A549 treated with GW870086 at 1 μM for 4 hours (cell line): ENCODE measurements at places on chromosomes 5 and 9. TPM values are rescaled to one million over a fixed set of nuclear protein-coding genes. Genes with fewer than 3 reads are reported as not detected.

Gene CTXN3
- not detected in 5 replicates for total RNA-seq

Gene ZNF622
- total RNA-seq = 57.3 to 62.3 TPM (median 60.5 TPM) in 5 replicates

Gene OR1N2
- total RNA-seq = not detected in 5 replicates

Gene PTGS1
- total RNA-seq = 1.0 to 1.8 TPM (median 1.4 TPM) in 5 replicates

Gene PAPPA
- total RNA-seq = 18.8 to 29.7 TPM (median 26.2 TPM) in 5 replicates

Gene ZDHHC21
- 1.5 to 3.9 TPM (median 3.1 TPM) in 5 replicates for total RNA-seq

Gene STPG3
- not detected in 5 replicates for total RNA-seq
